ENCODE measurements at places on chromosomes 4 and X. TPM values are rescaled to one million over a fixed set of nuclear protein-coding genes. Genes with fewer than 3 reads are reported as not detected.

The ESX1 gene
- total RNA-seq: not detected

The SLC6A14 gene
- total RNA-seq: not detected

The LRCH2 gene
- total RNA-seq: 3.4 TPM

The CSAG2 gene
- not detected for total RNA-seq

The PDZD4 gene
- 0.20 TPM for total RNA-seq

The TLR7 gene
- total RNA-seq: not detected
